HepG2 (cell line): ENCODE measurements at places on chromosomes 6 and 20. TPM values are rescaled to one million over a fixed set of nuclear protein-coding genes. Genes with fewer than 3 reads are reported as not detected.

- DNase-seq = no peak
These were observed 81.3 kb upstream of the GJE1 start for GRCh38 chr6:142051404-142051803.

- no peak for DNase-seq
These were observed 75.1 kb downstream of the PPP1R3G start for GRCh38 chr6:5160206-5160605.

HRH3 gene
- 0.10 and 0.18 TPM in 2 replicates for total RNA-seq

DEFB127 gene
- total RNA-seq = not detected in 2 replicates

CRIP3 gene
- total RNA-seq = 3.5 and 6.3 TPM in 2 replicates
